ENCODE measurements at places on chromosomes 16 and 17.

GRCh38 chr17:8900207-8900606 lies 32.7 kb upstream of the PIK3R6 start:
- DNase-seq: no peak

DNA sequence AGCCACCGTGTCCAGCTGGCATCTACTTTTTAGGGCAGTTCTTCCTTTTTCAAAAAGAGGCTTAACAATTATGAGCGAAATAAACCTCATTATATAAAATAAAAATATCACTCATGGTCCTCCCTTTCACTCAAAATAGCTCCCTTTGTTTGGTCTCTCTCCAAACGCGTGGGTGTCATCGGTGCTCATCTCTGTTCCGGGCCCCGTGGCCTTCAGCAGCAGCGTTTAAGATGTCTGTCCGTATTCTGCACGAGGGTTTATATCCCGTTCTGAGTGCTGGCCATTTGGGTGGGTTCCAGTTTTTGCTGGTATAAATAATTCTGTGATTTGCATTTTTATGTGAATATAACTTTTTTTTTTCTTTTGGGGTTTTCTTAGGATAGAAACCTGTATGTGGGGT lies 33.4 kb downstream of the PRMT7 start:
- DNase-seq: peak; percentile 59

DNA sequence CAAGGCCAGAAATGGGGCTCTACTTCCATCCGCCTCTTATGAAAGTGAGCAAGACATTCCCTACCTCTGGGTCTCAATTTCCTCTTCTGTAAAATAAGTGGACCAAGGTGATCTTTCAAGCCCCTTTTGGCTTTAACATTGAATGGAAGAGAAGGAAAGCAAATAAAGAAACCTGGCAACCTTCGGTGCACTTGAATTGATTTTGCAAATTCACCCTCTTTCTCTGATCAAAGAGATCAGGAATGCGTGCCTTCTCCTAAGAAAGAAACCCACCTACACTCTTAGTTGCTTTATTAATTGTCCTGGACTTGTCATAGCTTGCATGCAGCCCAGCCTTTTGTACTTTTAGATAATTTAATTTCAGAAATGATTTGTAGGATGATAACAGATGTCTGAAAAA lies 3.0 kb downstream of the MSI2 start:
- DNase-seq: no peak

DNA sequence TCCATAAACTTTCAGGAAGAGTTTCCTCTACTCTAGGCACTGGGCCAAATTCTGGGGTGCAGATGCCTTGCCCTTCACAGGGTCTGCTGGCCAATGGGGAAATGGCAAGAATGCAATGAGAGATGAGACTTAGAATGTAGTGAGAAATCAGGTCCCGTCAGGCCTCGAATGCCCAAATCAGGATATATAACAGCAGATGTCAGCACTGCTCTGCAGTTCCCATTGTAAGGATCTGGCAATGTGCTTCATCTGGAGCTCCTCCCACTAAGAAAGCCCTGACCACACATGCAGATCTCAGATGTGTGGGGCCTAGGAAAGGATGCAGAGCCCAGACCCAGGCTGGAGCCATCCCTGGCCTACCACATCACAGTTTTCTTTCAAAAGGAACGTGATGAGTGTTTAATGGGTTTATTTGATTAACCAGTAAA lies 13.9 kb upstream of the LPCAT2 start:
- DNase-seq: no peak

DNA sequence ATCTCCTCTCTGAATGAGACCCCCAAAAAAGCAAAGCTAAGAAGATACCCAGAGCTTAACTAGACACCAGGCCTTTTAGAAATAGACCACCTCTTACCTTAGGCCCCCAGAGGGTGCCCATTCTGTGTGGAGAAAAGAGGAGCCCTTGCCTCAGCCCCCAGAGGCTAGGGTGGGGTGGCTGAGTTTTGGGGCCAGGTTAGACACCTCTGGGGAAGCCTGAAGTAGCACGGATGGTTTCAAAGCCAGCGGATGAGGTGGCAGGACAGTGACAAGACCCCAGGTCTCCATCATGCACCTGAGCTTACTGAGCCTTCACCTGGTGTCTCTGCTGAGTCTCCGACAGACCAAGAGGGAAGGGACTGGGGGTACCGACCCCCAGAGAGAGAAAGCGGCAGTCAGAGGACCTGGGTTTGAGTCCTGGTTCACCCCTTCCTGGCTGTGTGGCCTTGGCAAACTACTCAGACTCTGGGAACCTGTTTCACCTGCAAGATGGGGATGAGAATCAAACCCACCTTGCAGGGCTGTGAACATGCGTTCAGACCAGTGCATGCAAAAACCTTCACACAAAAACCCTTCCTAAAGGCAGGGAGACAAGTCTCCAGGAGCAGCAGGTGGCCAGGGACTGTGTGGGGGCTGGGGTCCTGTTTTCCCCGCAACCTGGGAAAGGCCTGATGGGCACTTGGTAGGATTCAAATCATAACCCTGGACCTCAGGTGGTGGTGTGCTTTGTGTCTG lies 7.7 kb downstream of the SCGB1C2 start:
- DNase-seq: no peak

- DNase-seq: no peak
These were observed 10.3 kb upstream of the IRF8 start for GRCh38 chr16:85888405-85889331.

GRCh38 chr17:76234354-76234679 lies 6.0 kb downstream of the RNF157 start:
- peak; percentile 32 for DNase-seq

GRCh38 chr16:50507397-50507796 lies 40.8 kb upstream of the NKD1 start:
- DNase-seq: no peak

GRCh38 chr16:64358291-64358690 lies 763.6 kb downstream of the CDH11 start:
- no peak for DNase-seq

DNA sequence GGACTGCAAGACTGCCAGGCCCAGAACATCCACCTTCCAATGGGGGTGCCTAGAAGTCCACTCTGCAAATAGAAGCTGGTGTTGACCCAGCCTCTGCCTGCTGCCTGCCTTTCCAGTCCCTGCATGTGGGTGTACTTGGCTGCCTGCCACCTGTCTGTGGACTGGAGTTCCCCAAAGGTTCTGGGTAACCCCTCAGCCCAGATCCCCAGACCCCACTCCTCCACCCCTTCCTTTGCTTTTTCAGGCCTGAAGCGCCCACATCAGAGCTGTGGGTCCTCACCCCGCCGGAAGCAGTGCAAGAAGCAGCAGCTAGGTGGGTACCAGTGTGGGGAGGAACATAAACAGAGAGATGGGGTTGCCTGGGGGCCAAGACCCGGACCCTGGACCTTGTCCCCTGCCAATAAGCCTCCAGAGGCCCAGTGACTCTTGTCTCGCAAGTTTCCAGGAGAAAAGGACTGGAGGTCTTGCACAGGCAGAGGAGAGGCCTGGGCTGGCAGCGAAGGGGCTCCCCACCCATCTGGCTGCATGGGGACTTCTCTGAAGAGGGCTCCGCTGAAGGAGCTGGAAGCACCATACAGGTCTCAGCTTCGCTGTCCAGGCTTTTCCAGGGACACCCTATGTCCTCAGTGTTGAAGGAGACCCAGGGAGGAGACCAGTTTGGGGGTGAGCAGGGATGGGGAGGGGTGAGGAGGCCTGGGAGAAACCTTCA lies 34.3 kb downstream of the NLRC5 start:
- DNase-seq: no peak

DNA sequence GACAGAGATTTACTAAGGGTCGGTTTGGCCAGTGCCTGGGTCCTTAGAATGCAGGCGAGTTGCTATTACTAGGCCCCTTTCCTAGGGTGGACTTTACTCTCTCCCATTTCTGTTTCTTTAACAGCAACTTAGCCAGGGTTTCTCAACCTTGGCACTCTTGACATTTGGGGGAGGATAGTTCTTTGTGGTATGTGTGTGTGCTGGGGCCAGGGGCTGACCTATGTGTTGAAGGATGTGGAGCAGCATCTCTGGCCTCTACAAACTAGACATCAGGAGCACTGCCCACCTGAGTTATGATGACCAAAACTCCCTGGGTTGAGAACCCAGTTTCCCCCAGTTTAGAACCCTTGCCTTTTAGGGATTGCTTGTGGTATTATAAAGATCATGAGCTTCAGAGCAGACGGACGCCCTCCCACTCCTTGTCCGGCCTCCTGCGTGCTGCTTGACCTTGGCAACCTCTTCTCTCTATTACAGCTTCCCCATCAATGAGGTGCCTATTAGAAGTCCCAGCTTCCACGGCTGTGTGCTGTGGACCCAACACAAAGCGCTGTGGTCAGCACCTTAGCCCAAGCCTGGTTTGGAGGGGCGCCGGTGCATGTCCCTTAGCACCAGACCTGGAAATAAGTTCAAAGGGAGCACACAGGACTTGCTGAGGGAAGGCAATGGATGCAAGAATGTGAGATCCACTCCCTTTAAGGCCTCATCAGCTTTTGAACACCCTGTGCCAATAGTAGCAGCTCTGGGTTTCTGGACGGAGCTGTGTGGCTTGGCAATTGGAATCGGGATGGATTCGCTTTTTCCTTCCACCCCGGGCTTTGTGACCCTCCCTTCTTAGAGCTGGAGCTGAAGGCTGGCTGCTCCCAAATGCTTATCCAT lies 239.2 kb upstream of the MAF start:
- no peak for DNase-seq

DNA sequence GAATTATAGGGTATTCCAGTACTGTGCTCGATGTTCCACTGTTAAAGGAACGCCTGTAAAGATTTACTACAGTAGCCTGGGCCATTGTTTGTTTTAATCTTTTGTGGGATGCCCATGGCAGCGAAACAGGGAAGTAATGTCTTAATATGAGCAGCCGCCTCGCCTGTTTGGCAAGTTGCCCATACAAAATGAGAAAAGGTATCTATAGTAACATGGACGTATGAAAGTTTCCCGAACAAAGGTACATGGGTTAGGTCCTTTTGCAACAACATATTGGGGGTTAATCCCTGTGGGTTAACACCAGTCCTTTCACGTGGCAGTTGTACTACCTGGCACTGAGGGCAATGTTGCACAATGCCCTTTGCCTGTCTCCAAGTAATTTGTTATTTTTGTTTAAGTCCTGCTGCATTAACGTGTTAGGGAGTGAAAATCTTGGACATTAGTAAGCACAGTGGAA lies 21.1 kb upstream of the TMC5 start:
- no peak for DNase-seq

DNA sequence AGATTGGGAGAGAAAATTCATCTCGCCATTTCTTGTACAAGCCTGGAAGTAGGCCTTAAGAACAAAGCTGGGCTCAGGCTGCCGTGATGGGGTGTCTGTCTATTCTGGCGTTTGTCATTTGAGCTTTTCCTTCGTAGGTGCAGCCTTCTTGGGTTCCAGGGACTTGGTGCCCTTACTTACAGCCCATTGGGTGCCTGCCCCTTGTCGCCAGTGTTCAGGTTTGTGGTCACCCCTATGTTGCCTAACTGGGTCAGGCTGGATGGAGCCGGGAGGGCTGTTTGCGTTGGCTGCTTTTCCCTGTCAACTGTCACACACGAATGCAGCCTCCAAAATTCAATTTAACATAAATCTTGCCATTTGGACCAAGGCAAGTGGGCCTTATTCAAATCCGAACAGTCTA lies 23.7 kb upstream of the MED9 start:
- no peak for DNase-seq

DNA sequence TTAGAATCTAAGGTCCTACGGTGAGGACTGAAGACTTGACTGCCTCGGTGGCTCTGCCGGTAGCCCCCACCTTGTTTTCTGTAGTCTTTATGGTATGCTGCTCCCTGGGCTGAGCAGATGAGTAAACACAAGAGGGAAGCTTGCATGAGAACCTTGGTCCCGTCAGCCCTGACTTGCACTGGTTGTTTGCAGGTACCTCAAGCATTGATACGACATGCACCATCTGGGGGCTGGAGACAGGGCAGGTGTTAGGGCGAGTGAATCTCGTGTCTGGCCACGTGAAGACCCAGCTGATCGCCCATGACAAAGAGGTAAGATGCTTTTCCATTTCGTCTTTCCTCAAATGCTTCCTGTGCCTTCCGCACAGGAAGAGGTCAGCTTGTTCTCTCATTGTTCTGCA lies 21.1 kb upstream of the TACO1 start:
- no peak for DNase-seq

DNA sequence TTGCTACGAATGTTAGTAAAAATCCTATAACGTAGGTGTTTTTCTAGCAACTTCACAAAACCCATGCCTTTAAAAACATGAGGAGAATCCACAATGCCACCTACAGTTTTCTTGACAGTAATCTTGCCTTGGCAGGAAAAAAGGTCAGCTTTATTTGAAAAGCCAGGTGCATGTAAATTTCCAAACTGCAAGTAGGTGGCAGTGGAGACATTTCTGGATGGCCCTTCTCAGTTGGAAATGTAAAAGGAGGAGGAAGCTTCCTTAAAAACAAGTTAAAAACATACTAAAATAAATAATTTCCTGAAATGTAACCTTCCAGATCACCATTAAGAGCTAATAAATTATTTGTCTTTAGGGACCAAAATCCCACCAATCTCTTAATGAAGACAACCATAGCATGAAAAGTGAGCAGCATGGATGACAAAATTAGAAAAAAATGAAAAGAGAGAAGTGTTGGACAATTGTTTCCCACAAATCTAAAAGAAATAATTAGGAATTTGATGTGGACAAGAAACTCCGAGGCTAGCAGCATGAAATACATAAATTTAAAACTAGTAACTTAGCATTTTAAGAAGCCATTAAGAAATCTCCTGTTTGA lies 152.2 kb downstream of the SNX11 start:
- peak; percentile 21 for DNase-seq

- no peak for DNase-seq
These were observed 9.0 kb upstream of the CDH3 start for GRCh38 chr16:68636064-68636560.

- no peak for DNase-seq
These were observed 22.3 kb downstream of the CDR2 start for GRCh38 chr16:22352140-22352539.

- DNase-seq: no peak
These were observed 124.5 kb downstream of the HS3ST3A1 start for GRCh38 chr17:13477180-13477611.

DNA sequence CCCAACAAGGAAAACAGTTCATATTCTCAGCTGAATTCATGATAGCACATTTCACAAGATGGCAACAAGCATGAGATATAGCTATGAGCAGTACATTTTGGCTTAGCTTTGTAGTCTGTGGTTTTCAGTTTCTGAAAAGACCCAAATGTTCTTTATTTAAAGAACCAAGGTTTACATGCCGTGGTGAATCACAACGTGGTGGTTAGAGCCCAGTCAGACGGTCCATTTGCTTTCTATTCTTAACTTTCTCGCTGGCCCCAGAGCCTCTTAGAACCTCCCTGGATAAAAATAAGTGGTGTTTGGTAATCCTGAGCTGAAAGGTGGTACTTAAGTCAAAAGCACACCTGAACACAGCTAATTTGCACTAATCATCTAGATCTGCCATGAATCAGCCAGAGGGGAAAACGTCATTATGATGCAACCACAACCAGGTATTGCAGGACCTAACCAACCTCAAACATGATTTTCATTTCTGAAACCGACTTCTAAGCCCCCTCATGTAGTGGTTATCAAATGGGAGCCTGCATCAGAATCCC lies 18.6 kb upstream of the HAPSTR1 start:
- no peak for DNase-seq

GRCh38 chr16:66416136-66416535 lies 11.0 kb upstream of the BEAN1 start:
- no peak for DNase-seq
